ENCODE measurements at places on chromosomes 4 and X. TPM values are rescaled to one million over a fixed set of nuclear protein-coding genes. Genes with fewer than 3 reads are reported as not detected.

DNA sequence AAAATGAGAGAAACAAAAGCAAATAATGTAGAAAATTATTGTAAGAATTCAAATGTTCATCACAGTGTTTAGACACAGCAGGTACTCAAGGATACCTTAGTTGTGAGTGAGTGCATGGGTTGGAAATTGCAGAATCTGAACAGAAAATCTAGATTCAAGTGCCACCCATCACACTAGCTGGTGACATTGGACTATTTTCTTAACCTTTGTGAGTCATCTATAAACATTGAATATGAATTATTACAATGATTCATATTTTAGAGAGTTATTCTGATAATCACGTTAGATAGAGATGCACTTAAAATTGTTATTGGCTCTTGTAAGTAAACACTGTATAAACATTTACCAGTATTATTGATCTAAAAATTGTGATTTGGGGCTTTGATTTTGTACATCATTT, 1113.1 kb downstream of the STIM2 start:
- no peak for DNase-seq

DNA sequence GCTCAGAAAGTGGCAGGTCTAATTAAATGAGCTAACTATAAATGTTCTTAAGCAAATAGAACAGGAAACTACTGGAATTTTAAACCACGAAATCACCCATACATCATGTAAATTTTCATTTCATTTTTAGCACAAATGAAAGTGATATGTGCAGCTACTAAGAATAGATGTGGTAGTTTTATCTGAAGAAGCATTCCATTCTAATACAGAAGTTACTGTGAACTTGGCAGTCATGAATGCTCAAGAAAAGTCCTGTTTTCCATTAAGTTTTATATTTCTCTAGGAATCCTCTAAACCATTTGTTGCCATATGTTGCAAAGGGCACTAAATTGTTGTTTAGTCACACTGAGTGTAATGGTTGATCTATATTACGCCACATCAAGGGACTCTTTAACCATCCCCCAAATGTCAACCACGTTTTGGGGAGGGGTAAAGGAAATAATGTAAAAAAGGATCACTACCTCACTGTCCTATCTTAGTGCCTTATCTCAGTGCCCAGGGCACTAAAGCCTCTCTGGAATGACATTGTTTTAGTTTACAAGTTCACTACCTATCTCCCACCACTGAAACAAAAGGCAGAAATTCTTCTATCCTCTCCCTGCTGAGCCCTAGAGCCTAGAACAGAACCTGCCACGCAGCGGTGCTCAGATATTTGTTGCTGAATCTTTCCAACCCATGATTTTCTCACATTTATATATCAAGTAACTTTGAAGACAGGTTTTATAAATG, 118.0 kb downstream of the SHISA3 start:
- no peak for DNase-seq

DNA sequence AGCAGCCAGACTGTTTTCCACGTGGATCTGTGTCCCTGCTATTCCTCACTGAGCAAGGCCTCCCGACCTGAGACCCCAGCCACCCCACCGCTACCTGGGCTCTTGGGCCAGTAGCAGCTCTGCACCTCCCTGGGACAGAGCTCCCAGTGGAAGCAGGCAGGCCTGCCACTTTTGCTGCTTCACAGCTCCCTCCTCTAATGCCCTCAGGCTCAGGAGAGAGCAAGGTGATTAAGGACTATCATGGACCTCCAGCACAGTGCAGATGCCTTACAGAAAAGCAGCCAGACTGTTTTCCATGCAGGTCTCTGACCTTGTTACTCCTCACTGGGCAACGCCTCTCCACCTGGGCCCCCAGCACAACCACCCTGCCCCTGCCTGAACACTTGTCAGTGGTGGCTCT, 37.0 kb downstream of the AWAT2 start:
- no peak for DNase-seq

DNA sequence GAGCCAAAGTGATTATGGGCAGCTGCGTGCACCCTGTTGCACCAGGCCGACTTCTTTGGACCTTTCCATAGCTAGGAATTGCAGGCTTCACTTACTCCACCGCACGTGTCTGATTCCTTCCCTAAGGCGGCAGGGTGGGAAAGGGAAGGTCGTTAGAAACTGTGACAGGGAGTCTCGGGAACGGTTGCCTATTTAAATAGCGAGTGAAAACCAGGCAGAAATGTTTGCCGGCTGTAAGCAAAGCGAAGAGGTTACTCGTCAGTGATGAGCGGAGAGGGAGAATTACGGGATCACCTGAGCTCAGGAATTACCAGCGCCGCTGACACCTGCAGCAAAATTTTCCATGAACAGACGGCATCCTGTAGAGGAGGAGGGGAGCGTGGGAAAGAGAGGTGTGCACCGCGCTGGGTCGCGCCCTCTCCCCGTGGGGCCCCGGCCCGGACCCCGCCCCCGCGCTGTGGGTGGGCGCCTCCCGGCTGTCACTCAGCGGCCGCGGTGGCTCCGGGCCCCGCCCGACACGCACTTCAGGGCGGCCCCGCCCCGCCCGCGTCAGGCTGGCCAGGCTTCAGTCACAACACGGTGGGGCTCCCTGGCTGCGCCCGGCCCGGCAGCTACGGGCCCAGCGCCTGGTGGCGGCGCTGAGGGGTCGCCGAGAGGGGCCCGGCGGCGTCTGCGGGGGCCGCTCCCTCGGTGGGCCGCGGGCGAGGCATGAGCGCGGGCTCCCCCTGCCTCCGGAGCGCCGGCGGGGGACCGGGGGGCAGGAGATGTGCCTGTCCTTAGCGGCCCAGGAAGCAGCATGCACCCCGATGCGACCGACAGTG, at the start of gene SNX25:
Gene SNX25 (plus strand): TSS at position 568 of the 821 bp plus-strand sequence. CDS start 229 bp downstream, at position 797.
- DNase-seq, result peak; percentile 87

GRCh38 chrX:153398275-153398960, 2.7 kb downstream of the PNMA6E start:
- no peak for DNase-seq

GRCh38 chr4:600166-600565, 24.1 kb upstream of the TMEM271 start:
- no peak for DNase-seq

DNA sequence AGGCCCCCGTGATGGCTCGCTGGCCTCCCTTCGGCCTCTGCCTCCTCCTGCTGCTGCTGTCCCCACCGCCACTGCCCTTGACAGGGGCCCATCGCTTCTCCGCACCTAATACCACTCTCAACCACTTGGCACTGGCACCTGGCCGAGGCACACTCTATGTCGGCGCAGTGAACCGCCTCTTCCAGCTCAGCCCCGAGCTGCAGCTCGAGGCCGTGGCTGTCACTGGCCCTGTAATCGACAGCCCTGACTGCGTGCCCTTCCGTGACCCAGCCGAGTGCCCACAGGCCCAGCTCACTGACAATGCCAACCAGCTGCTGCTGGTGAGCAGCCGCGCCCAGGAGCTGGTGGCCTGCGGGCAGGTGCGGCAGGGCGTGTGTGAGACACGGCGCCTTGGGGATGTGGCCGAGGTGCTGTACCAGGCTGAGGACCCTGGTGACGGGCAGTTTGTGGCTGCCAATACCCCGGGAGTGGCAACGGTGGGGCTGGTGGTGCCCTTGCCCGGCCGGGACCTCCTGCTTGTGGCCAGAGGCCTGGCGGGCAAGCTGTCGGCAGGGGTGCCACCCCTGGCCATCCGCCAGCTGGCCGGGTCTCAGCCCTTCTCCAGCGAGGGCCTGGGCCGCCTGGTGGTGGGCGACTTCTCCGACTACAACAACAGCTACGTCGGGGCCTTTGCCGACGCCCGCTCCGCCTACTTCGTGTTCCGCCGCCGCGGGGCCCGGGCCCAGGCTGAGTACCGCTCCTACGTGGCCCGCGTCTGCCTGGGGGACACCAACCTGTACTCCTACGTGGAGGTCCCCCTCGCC, 3.0 kb downstream of the PLXNB3 start:
- no peak for DNase-seq

- DNase-seq, result no peak
Measured at GRCh38 chr4:42906891-42907759, 14.6 kb downstream of the GRXCR1 start.

GRCh38 chrX:150282953-150283352, 80.2 kb upstream of the MAMLD1 start:
- no peak for DNase-seq

Gene CENPVL3
- not detected for total RNA-seq

Gene FAM9B
- not detected for total RNA-seq

Gene ITM2A
- 39.5 TPM for total RNA-seq

Gene UGT8
- total RNA-seq, result 0.05 TPM

Gene MAGEC3
- total RNA-seq, result not detected

Data from dermis blood vessel endothelial cell (primary cell).